ENCODE measurements at places on chromosomes 2 and 18.

DNA sequence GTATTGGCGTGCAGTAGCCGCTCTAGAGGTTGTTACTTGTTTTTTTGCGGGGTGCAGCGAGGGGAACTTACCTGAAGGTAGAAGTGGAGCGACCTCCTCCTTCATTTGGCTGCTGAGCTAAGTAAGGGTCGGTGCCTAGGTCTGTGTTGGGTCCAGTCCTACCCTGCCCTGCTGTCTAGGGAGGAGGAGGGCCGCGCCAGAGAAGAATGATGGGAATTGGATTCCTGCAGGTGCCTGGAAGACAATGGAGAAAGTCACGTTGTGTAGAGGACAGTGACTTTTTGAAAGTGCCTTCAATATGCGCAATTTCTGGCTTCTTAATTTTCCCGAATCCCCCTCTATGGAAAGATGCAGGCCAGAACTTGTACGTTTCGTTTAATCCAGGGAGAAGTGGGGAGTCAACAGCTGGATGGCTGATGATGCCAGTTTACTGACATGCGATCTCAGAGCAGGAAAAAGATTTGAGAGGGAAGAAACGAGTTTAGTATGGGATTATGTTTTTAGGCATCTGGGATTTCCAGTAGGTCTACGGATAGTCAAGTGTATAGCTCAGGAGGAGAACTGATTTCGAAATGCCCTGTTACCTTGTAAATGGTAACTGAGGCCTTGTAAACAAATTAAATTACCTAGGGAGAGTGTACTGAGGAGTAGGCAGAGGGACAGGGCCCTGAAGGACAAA is 653 bp downstream of the MRPS9 start:
- no peak for DNase-seq

DNA sequence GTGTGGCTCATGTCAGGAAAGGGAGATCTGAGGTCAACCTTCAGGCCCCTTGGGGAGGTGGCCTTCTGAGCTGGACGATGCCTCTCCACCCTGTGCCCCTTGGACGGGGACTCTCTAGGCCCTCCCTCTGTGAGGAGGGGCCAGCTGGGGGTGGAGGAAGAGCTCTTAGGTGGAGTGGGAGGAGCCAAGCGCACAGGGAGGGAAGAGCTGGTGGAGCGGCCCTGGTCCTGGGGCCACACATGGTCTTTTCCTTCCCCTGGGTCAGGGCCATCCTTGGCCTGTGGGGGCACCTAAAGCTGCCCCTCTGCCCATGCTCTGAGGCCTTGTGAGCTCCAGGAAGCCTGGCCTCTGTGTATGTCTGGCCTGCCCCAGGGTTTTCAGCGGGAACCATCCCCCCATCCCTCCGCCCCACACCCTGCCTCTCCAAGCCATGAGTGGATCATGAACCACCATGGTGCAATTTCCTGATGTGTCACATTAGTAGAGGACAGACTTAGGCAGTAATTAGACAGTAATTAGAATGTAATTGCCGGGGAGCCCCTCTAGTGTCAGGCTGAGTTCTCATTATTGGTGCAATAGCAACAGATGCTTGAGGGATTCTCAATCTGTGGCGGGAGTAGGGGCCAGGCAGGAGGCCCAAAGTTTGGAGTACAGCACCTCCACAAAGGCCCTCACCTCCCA is 63.0 kb downstream of the GLI2 start:
- DNase-seq = no peak

- DNase-seq = no peak
Measured at GRCh38 chr2:227147023-227147422, 17.0 kb downstream of the COL4A4 start.

- no peak for DNase-seq
Measured at GRCh38 chr2:210203147-210203546, 22.1 kb downstream of the ACADL start.

DNA sequence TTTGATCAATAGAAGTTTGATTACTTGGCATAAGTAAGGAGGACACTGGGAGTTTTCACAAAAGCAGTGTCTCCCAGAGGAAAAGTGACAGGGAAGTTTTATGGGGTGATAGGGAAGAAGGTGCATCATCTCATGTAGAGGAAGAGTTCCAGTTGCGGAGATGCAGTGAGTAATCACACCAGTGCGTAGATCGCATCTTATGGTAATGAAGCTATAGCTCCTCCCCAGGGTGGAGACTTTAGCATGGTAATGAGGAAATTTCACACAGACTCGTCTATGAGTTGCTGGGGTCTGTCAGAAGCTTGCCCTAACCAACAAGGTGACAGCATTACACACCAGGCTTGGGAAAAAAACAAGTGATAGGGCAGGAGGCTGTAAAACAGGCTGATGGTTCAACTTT is 49.0 kb downstream of the KYNU start:
- no peak for DNase-seq

- DNase-seq = no peak
Measured at GRCh38 chr2:104690255-104690984, 163.5 kb upstream of the POU3F3 start.

- DNase-seq = no peak
Measured at GRCh38 chr18:50649821-50650220, 89.9 kb downstream of the MAPK4 start.

DNA sequence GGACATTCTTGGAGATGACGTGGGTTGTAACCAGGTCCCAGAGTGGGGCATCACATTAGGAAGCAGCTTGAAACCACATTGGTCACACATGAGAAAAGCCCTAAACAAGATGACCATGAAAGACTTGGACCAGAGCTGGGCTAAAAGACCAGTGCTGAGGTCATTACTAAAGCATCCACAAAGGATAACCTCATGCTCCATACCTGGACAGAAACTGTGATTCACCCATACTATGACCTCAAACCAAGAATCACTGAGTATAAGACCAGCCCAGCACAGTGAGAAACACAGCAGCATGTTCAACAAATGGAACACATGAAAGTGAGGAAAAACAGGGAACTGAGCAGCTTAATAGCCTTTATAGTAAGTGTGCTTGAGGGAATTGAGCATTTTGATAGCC is 635.5 kb upstream of the NETO1 start:
- no peak for DNase-seq

- no peak for DNase-seq
Measured at GRCh38 chr18:9057646-9058045, 44.9 kb upstream of the NDUFV2 start.

DNA sequence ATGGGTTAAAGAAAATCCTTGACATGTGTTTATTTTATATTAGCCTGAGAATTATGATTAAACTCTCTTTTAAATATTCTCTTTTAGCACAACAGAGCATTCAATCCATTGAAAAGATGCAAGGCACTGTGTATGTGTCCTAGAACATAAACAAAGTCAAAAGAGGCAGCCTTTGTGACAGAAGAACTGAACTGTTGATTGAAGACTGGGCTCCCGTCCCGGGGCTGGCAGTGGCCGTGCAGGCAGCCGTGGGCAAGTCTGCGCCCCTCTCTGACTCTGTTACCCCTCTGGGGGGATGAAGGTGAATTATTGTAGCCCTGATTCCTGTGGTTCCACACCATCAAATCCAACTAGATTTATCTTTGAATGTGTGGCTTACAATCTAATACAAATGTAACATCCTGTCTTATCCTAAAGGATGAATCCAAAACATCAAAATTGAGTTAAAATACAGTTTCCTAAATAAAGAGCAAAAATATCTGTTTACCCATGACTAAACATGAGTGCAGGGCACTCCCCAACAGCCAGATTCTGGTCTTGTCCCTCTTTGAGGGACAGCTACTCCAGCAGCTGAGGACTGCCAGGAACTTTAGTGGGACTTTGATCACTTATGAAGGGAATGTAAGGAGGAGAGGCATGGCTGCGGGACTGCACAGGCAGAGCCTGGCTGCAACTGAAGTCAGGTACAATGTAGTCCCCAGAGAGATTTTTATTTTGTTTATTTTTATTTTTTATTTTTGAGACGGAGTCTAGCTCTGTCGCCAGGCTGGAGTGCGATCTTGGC is 37.3 kb upstream of the SH3BP4 start:
- DNase-seq = no peak

GRCh38 chr2:235854276-235854675 is 313.9 kb downstream of the GBX2 start:
- DNase-seq = no peak

GRCh38 chr2:167508709-167509108 is 620.4 kb downstream of the XIRP2 start:
- no peak for DNase-seq

- DNase-seq = no peak
Measured at GRCh38 chr2:67286981-67287759, 110.0 kb upstream of the ETAA1 start.

GRCh38 chr18:75253784-75254183 is 43.2 kb downstream of the TSHZ1 start:
- no peak for DNase-seq

GRCh38 chr2:53455094-53455493 is 312.5 kb upstream of the CHAC2 start:
- DNase-seq = no peak

DNA sequence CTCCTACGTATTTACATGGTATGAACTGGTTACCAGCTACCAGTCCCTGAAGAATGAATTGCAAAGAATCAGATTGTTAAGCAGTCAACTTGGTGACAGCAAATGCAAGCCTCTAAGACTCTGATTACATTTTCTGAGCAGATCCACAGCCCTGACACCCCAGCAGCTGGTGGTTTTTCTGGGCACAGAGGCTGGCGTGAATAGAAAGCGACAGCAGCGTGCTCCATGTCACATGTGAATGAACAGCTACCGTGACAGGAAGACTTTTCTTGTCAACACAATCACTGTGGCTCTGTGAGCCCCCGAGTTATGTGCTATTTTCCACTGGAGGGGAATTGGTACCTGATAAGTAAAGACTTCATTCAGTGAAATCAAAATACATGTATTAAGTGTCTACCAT is 93.2 kb upstream of the CBLN2 start:
- DNase-seq = no peak

GRCh38 chr2:229370509-229370908 is 99.4 kb upstream of the PID1 start:
- DNase-seq = no peak

DNA sequence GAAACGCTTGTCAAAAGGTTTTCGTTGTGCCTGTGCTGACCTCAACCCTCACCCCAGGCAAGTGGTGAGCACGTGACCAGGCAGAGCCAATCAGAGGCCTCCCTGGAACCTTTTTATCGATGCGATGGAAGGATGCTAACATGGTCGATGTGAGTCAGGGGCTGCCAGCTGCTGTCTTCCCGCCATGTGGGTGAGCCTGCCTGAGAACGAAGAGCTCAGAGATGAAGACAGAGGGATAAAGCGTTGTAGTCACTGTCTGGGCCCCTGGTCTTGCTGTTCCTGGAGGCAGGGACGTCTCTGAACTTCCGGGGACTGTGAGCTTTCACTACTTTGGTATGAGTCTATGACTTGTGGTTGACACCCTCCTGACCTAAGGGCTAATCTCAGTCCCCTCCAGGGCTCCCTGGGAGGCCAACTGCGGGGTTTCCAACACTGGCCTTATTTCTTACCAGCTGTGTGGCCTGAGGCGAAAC is 18.6 kb downstream of the DNMT3A start:
- DNase-seq = no peak

DNA sequence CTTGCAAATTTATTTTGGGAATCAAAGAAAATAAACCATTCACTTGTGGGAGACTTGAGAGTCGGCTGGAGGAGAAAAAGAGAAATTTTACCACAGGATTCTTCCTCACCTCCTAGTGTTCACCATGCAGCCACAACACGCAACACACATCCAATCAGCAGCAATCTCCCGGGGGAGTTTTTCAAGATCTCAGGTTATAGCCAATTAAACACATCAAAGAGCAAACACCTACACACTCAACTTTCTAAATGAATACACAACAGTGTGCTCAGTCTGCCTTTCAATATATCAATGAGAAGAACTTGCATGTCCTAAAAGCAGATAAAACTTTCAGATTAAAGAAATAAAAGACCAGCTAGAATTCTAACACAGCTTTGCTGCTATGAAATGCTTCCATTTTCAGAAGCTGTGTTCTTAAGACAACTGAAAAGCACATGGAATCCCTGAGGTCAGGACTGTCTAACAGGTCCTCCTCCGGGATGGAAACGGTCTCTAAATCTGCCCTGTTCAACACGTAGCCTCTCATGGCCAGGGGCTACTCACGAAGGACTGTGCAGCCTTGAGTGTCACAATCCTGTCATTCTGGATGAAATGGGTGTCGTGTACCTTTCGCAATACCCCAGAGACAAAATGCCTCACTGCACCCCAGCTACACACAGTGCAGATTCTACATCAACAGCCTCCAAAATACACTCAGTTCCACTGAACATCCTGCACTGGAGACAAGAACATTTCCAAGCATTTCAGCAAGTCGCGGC is 84.2 kb downstream of the ZNF516 start:
- DNase-seq = no peak

DNA sequence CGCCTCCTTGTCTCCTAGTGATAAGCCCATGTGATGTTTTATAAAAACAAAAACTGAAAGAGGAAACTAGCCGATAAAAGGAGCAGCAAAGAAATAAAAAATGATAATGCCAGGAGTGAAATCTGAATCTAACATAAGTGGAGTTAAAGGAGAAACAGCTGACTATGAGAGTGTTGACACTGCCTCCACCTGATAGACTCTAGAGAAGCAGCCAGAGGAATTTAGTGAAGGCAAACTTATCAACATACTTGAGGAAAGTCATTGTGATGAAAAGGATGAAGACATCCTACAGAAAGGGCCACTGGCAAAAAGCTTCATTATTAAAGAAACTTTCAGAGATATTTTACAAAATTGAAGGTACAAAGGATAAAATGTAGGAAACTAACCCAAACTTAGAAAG is 1.9 kb downstream of the M1AP start:
- no peak for DNase-seq

DNA sequence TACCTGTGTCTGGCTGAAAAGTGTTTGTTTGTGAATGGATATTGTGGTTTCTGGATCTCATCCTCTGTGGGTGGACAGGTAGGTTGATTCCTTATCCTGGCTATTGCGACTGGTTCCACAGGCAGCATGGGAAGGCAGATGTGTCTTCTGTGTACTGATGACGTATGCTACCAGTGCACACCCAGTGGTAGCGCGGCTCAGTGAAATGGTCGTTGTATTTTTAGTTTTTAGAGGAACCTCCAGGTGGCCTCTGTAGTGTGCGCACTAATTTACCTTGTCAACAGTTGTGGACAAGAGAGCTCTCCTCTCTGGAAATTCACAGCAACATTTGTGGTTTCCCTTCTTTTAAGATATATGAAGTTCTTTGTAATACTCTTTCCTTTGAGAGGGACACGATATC is 52.5 kb downstream of the CCDC74A start:
- no peak for DNase-seq

- no peak for DNase-seq
Measured at GRCh38 chr2:12267042-12267441, 449.7 kb upstream of the TRIB2 start.
